Kidney (tissue), 22 donors: ENCODE measurements at places on chromosomes 7 and 10. TPM values are rescaled to one million over a fixed set of nuclear protein-coding genes. Genes with fewer than 3 reads are reported as not detected.

GRCh38 chr10:71447676-71448075 lies 51.0 kb downstream of the CDH23 start:
- no peaks in the 10 kb centered on the region for H3K4me1 ChIP-seq
- H3K27me3 ChIP-seq: no peaks in the 10 kb centered on the region
- no peaks in the 10 kb centered on the region for H3K36me3 ChIP-seq
- no peak overlapping the region for H3K4me3 ChIP-seq

DNA sequence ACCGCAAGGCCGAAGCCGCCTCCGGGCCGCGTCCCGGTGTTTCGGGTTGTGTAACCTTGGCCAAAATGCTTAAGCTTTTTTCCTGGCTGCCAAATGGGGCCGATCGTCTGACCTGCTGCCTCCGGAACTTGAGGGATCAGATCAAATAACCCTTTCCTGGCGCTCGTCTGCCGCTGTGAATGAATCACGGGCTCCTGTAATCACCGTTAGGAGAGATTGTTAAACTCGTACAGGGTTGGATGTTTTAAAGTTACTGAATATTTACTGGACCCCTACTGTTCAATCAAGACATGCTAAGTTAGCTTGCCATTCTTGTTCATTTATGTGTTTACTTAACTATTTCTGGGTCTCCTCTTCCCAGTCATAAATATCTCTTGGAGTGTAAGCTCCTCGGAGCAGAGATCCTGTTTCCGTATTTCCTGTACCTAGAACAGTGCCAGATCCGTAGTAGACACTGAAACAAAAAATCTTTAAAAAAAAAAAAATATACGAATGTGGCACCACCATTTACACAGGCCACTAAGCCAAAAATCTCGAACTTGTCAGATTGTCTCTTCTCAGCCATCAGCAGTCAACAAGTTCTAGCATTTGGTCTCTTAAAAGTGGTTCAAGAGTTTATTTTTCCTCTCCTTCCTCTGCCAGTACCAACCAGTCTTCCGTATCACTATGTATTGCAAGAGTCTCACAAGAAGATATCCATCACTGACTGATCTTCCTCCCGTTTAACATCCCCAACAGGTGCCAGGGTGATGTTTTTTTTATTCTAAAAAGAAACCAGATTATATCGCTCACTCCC lies 650 bp upstream of the TM9SF3 start:
- no peaks in the 10 kb centered on the region for H3K27me3 ChIP-seq
- no peaks in the 10 kb centered on the region for H3K36me3 ChIP-seq
- peak overlapping the region; percentile 86 for H3K4me3 ChIP-seq

GRCh38 chr10:11011984-11012383 lies 5.7 kb upstream of the CELF2 start:
- no peak overlapping the region for H3K27ac ChIP-seq
- H3K4me1 ChIP-seq: no peaks in the 10 kb centered on the region
- H3K36me3 ChIP-seq: no peaks in the 10 kb centered on the region
- no peak overlapping the region for H3K4me3 ChIP-seq

DNA sequence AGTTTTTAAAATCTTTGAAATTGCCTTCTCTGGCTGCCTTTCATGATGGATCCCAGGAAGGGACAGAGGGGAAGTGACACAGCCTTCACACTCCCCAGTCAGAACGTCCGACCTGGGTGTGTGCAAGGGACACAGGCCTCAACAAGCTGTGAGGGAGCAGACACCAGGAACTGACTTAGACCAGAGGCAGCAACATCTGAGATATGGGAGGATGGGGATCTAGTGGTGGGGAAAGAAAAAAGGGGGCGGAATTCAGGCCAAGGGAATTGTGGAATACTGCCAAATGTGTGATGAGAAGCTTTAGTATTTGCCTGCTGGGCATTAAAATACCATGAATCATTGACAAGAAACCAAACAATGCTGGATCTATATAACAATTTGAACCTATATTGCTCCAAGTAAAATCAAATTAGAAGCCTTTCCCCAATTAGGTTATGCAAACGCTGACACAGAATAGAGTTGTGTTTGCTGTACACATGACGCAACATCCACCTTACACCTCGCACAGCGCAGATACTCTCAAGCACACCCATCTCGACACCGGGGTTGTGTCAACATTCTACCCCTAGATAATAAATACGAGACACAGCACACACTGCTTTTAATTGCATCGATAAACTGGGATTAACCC lies 17.2 kb upstream of the MNX1 start:
- peaks cover 46% of the 10 kb centered on the region for H3K27me3 ChIP-seq
- no peak overlapping the region for H3K27ac ChIP-seq
- H3K4me1 ChIP-seq: no peaks in the 10 kb centered on the region
- no peak overlapping the region for H3K4me3 ChIP-seq
- H3K36me3 ChIP-seq: no peaks in the 10 kb centered on the region

The PRDX3 gene
- total RNA-seq: 118 TPM

The PRR15 gene
- 21.2 TPM for total RNA-seq

The ITGA8 gene
- total RNA-seq: 22.1 TPM

The DMBT1 gene
- 0.06 TPM for total RNA-seq
